ENCODE measurements at places on chromosomes 5 and 9.
A peak's percentile ranks its signal among the peaks of the same experiment; 100 is the strongest.

GRCh38 chr9:134842321-134842720 lies 38.3 kb upstream of the FCN2 start:
- no peaks in the 10 kb centered on the region for H3K4me1 ChIP-seq
- H3K27ac ChIP-seq = no peak overlapping the region
- no peak for DNase-seq

GRCh38 chr5:114419067-114419388 lies 57.2 kb downstream of the KCNN2 start:
- DNase-seq = no peak
- no peaks in the 10 kb centered on the region for H3K36me3 ChIP-seq
- H3K4me3 ChIP-seq = no peak overlapping the region
- no peaks in the 10 kb centered on the region for H3K4me1 ChIP-seq
- no peak overlapping the region for H3K27ac ChIP-seq
- H3K27me3 ChIP-seq = no peaks in the 10 kb centered on the region

DNA sequence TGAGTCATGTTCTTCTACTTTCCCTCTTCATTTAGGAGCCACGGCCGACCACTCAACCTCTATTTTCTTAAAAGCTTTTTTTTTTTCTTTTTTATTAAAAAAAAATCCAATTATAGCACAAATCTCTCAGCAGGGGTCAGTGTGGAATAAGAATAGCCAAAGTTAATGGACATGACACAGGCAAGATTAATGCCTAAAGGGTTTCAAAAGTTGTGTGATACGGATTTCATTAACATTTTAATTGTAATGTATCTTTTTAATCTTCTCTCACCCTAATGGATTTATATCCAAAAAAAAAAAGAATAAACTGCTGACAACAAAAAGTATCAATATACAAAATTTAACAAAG lies 5.4 kb downstream of the NACC2 start:
- no peak overlapping the region for H3K27ac ChIP-seq
- peaks cover 14% of the 10 kb centered on the region for H3K4me1 ChIP-seq
- no peak overlapping the region for H3K4me3 ChIP-seq
- H3K36me3 ChIP-seq = no peaks in the 10 kb centered on the region
- H3K27me3 ChIP-seq = no peaks in the 10 kb centered on the region

DNA sequence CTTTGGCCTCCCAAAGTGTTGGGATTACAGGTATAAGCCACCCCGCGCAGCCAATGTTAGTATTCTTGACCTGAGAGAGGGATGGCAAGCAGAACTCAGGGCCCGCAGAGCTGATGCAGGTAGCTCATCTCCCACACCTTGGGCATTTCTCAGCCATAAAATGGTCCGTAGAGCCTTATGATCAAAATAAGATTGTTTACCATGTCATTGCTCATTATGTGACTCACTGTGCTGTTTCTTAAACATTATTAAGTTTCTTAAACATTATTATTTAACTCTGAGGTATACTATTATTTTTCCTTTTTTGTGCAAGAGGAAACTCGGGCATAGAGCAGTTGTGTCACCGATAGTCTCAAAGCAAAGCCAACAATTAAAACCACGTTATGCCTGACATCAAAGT lies 42.4 kb upstream of the POU4F3 start:
- H3K27me3 ChIP-seq = peaks cover 5% of the 10 kb centered on the region
- H3K4me1 ChIP-seq = peaks cover 1% of the 10 kb centered on the region
- no peaks in the 10 kb centered on the region for H3K36me3 ChIP-seq
- DNase-seq = no peak
- no peak overlapping the region for H3K4me3 ChIP-seq

DNA sequence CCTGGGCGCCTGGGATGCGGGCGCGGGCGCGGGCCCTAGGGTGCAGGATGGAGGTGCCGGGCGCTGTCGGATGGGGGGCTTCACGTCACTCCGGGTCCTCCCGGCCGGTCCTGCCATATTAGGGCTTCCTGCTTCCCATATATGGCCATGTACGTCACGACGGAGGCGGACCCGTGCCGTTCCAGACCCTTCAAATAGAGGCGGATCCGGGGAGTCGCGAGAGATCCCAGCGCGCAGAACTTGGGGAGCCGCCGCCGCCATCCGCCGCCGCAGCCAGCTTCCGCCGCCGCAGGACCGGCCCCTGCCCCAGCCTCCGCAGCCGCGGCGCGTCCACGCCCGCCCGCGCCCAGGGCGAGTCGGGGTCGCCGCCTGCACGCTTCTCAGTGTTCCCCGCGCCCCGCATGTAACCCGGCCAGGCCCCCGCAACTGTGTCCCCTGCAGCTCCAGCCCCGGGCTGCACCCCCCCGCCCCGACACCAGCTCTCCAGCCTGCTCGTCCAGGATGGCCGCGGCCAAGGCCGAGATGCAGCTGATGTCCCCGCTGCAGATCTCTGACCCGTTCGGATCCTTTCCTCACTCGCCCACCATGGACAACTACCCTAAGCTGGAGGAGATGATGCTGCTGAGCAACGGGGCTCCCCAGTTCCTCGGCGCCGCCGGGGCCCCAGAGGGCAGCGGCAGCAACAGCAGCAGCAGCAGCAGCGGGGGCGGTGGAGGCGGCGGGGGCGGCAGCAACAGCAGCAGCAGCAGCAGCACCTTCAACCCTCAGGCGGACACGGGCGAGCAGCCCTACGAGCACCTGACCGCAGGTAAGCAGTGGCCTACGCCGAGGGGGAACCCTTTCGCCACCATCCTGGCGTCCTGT lies at the start of gene EGR1:
EGR1 (plus strand) TSS at position 219 of the 864 bp plus-strand sequence; CDS start at position 502, 283 bp downstream.
- H3K27me3 ChIP-seq = peaks cover 15% of the 10 kb centered on the region
- H3K4me1 ChIP-seq = peaks cover 14% of the 10 kb centered on the region
- DNase-seq = peak; percentile 97
- peaks cover 2% of the 10 kb centered on the region for H3K36me3 ChIP-seq
- peak within 1 kb of the TSS; percentile 83 for H3K4me3 ChIP-seq

- H3K27me3 ChIP-seq = peaks cover 12% of the 10 kb centered on the region
- no peaks in the 10 kb centered on the region for H3K36me3 ChIP-seq
- no peak for DNase-seq
- H3K4me3 ChIP-seq = no peak overlapping the region
- H3K4me1 ChIP-seq = no peaks in the 10 kb centered on the region
These were observed 51.5 kb upstream of the MAP3K1 start for GRCh38 chr5:56763711-56764466.

GRCh38 chr5:33238826-33239695 lies 201.7 kb upstream of the TARS1 start:
- H3K4me3 ChIP-seq = no peak overlapping the region
- no peaks in the 10 kb centered on the region for H3K36me3 ChIP-seq
- H3K27ac ChIP-seq = no peak overlapping the region
- DNase-seq = no peak
- H3K27me3 ChIP-seq = no peaks in the 10 kb centered on the region
- peaks cover 16% of the 10 kb centered on the region for H3K4me1 ChIP-seq

- H3K27me3 ChIP-seq = no peaks in the 10 kb centered on the region
- H3K4me1 ChIP-seq = no peaks in the 10 kb centered on the region
- H3K36me3 ChIP-seq = no peaks in the 10 kb centered on the region
- H3K27ac ChIP-seq = no peak overlapping the region
- no peak overlapping the region for H3K4me3 ChIP-seq
- no peak for DNase-seq
These were observed 25.9 kb upstream of the ALDH1A1 start for GRCh38 chr9:72978744-72979143.

- H3K4me1 ChIP-seq = no peaks in the 10 kb centered on the region
- no peak overlapping the region for H3K27ac ChIP-seq
- H3K36me3 ChIP-seq = no peaks in the 10 kb centered on the region
- peaks cover 2% of the 10 kb centered on the region for H3K27me3 ChIP-seq
- H3K4me3 ChIP-seq = no peak overlapping the region
- no peak for DNase-seq
These were observed 538.5 kb upstream of the DMAC1 start for GRCh38 chr9:8337834-8338766.

- DNase-seq = no peak
- H3K27me3 ChIP-seq = no peaks in the 10 kb centered on the region
- H3K27ac ChIP-seq = peak overlapping the region; percentile 60
- peaks cover 2% of the 10 kb centered on the region for H3K4me1 ChIP-seq
- H3K36me3 ChIP-seq = peaks cover 44% of the 10 kb centered on the region
These were observed 52.4 kb downstream of the MELK start for GRCh38 chr9:36625006-36625615.

- H3K27ac ChIP-seq = no peak overlapping the region
- H3K4me1 ChIP-seq = no peaks in the 10 kb centered on the region
- no peak overlapping the region for H3K4me3 ChIP-seq
These were observed 370.9 kb upstream of the PRR16 start for GRCh38 chr5:120093178-120093577.

DNA sequence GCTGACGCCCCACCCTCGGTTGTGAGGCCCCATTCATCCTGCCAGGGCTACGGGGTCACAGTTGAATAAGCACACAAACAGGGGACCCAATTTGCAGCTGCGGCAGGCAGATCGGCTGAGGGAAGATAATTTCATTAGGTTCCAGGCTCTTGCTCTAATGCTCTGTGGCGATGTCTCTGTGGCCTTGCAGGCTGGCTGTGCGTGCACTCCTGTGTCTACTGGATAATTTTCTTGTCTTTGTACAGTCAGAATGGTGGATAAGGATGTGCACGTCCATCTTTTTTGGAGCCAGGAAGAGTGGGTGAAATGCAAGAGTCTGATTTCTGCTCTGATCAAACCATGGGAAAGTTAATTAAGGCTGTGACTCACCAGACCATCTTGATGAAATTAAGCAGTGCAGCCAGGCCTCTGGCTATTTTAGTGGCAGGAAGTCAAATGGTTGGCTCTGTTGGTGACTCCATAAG lies 39.2 kb downstream of the NSG2 start:
- H3K4me1 ChIP-seq = no peaks in the 10 kb centered on the region
- H3K4me3 ChIP-seq = no peak overlapping the region
- no peaks in the 10 kb centered on the region for H3K36me3 ChIP-seq
- DNase-seq = no peak
- no peaks in the 10 kb centered on the region for H3K27me3 ChIP-seq

GRCh38 chr9:18393340-18394130 lies 80.4 kb upstream of the ADAMTSL1 start:
- no peaks in the 10 kb centered on the region for H3K27me3 ChIP-seq
- no peak overlapping the region for H3K27ac ChIP-seq
- no peaks in the 10 kb centered on the region for H3K36me3 ChIP-seq
- H3K4me3 ChIP-seq = no peak overlapping the region
- H3K4me1 ChIP-seq = no peaks in the 10 kb centered on the region

DNA sequence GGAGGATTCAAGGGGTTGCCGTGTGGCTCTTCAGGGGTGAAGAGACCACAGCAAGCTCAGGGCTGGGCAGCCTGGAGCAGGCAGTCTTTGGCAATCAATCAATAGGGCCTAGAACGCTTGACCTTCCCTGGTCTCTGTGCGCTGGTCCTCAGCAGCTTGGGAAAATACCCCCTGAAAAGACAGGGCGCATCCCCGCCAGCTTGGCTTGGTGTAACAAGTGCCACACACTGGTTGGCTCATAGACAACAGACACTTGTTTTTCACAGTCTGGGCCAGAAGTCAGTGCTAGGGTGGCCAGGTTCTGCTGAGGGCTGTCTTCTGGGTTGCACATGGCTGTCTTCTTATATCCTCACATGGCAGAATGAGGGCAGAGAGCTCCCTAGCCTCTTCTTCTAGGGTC lies 141.1 kb downstream of the HSD17B3 start:
- no peak overlapping the region for H3K27ac ChIP-seq
- DNase-seq = no peak
- H3K4me1 ChIP-seq = peaks cover 29% of the 10 kb centered on the region
- H3K4me3 ChIP-seq = no peak overlapping the region
- peaks cover 19% of the 10 kb centered on the region for H3K27me3 ChIP-seq
- no peaks in the 10 kb centered on the region for H3K36me3 ChIP-seq

DNA sequence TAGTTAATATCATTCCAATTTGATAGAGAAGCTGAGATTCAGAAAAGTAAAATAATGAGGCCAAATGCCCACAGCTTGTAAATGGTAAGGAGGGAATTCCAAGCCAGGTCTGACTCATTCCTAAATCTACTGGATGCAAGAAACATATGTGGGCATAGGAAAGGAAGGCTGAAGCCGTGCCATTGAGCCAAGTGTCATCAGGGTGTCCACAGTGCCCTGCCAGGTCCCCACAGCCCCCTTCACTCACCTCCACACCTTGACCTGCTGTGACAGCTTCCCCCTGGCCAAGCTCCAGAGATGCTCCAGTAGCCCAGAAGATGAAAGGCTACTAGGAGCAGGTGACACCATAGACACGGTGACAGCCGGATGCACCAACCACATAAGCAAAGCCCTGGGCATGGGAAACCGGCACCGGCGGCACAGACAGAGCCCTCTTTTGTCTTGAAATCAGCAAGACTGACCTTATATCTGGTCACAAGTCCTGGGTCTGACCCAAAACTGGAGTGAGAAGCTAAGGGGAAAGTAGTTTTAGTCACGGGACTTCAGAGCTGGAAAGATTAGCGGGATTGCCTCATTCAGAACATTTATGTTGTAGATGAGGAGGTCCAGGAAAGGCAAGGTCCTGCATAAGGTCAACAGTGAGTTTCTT lies 20.1 kb upstream of the FAT2 start:
- no peak overlapping the region for H3K27ac ChIP-seq
- H3K4me3 ChIP-seq = no peak overlapping the region
- H3K27me3 ChIP-seq = peaks cover 20% of the 10 kb centered on the region
- H3K36me3 ChIP-seq = no peaks in the 10 kb centered on the region
- no peak for DNase-seq
- H3K4me1 ChIP-seq = peaks cover 16% of the 10 kb centered on the region

DNA sequence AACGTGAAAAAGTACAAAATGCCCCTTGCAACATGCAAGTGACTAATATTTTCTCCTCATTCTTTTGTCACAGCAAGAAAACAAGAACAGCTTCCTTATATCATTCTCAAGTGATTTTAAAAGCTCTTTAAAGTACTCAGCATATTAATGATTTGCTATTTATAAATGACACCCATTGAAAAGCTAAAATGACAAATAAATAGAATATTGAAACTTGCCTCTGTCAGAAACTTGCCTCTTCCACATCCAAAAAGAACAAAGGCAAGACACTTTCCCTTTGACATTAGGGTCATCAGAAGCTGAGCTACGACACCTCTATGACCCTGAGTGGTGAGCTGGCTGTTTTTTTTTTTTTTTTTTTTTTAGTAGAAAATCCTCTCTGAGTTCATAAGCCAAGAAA lies 339.6 kb upstream of the ITGA1 start:
- no peaks in the 10 kb centered on the region for H3K36me3 ChIP-seq
- H3K4me1 ChIP-seq = no peaks in the 10 kb centered on the region
- no peak overlapping the region for H3K27ac ChIP-seq
- no peaks in the 10 kb centered on the region for H3K27me3 ChIP-seq
- H3K4me3 ChIP-seq = no peak overlapping the region

GRCh38 chr9:83342731-83343130 lies 195.5 kb downstream of the FRMD3 start:
- no peak overlapping the region for H3K27ac ChIP-seq
- H3K27me3 ChIP-seq = no peaks in the 10 kb centered on the region
- H3K36me3 ChIP-seq = no peaks in the 10 kb centered on the region
- no peaks in the 10 kb centered on the region for H3K4me1 ChIP-seq
- H3K4me3 ChIP-seq = no peak overlapping the region

- DNase-seq = no peak
- H3K4me3 ChIP-seq = no peak overlapping the region
- no peak overlapping the region for H3K27ac ChIP-seq
- H3K4me1 ChIP-seq = no peaks in the 10 kb centered on the region
- no peaks in the 10 kb centered on the region for H3K27me3 ChIP-seq
- H3K36me3 ChIP-seq = peaks cover 2% of the 10 kb centered on the region
These were observed 92.8 kb upstream of the ACOT12 start for GRCh38 chr5:81486711-81487110.

GRCh38 chr9:29069376-29069775 lies 1496.1 kb upstream of the C9orf72 start:
- no peaks in the 10 kb centered on the region for H3K36me3 ChIP-seq
- no peak for DNase-seq
- no peaks in the 10 kb centered on the region for H3K27me3 ChIP-seq
- H3K27ac ChIP-seq = no peak overlapping the region
- H3K4me1 ChIP-seq = no peaks in the 10 kb centered on the region
- H3K4me3 ChIP-seq = no peak overlapping the region

Data from activated CD8-positive, alpha-beta memory T cell treated with anti-CD3 and anti-CD28 coated beads, Interleukin-2, amount 10 ng/mL, durations not matched to agents 7 days and 5 days (primary cell).